NB4 (cell line): ENCODE measurements at places on chromosomes 7 and 10.

DNA sequence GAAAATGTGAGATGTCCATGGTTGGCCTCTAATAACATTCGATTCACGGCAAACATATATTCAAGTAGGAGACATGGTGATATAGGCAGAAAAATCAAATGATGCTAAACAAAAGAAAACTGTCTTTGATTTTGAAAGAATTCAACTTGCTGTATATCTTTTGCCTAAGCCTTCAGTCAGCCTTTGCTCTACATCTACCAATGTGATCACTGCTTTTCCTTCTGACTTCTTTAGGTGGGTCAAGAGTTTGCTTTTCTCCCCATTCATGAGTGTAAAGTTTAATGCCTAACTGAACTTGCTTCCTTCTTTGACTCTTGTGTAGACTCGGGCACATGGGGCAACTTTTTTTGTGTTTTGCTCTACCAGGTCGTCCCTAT lies 417 bp upstream of the HIF1AN start:
- DNase-seq = no peak

GRCh38 chr7:107697321-107698049 lies 36.9 kb downstream of the SLC26A4 start:
- DNase-seq = no peak

DNA sequence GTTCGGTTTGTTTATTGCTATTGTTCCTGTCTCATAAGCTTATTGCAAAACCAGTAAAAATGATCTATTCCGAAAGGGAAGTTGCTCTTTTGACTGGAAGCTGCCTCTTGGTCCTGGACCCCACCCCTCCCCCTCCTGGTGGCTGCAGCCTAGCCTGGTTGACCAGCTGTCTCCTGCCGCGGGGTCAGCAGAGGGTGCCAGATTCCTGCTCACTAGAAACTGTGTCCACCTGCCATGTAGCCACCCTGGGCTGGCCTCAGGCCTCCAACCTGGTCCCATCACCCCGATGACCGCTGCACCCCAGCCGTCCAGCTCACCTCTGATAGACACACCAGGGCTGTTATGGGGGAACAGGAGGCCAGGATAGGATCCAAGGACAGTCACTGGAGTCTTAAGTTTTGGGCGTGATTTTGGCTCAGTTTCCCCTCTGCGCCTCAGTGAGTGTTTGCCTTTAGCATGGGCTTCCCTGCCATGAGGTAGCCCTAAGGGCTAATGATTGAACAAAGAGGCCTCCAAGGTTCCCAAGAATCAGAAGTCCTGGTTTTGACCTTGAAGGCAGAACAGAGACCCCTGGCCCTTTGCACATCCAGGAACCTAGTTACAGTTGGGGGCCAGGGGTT lies 32.9 kb upstream of the SLF2 start:
- no peak for DNase-seq

DNA sequence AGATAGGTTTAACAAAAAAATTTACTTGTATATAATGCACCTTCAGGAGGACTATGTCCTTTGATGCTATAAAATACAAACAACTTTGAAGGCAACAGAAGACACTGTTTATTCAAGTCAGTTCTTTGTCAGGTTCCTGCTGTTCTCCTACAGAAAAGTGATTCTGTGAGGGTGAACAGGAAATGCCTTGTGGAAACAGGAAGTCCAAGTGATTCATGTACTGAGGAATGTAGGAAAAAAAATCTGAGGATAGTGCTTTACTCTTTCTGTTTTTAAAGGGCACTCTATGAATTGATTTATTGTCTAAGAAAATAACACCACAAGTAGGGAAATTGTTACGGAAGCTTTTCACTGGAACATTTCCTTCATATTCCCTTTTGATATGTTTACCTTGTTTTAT lies 171.9 kb downstream of the HDAC9 start:
- peak; percentile 15 for DNase-seq

GRCh38 chr10:99779335-99779734 lies 3.1 kb upstream of the ABCC2 start:
- DNase-seq = peak; percentile 79

DNA sequence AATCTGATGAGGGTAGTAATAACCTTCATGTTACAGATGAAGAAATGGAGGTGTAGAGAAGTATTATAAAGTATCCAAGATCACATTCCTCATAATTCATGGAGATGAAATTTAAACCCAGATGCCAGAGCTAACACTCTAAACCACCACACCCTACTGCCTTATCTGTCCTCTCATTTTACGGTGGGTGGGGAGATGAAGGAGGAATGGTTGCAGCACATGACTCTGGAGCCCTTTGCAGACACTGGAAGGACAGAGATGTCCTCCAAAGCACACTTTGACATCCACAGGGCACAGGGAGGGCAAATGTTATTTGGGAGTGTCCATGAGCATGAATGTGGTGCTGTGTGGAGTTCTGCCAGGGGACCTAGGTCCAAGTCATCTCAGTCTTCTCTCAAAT lies 1.1 kb downstream of the PLEKHS1 start:
- no peak for DNase-seq

DNA sequence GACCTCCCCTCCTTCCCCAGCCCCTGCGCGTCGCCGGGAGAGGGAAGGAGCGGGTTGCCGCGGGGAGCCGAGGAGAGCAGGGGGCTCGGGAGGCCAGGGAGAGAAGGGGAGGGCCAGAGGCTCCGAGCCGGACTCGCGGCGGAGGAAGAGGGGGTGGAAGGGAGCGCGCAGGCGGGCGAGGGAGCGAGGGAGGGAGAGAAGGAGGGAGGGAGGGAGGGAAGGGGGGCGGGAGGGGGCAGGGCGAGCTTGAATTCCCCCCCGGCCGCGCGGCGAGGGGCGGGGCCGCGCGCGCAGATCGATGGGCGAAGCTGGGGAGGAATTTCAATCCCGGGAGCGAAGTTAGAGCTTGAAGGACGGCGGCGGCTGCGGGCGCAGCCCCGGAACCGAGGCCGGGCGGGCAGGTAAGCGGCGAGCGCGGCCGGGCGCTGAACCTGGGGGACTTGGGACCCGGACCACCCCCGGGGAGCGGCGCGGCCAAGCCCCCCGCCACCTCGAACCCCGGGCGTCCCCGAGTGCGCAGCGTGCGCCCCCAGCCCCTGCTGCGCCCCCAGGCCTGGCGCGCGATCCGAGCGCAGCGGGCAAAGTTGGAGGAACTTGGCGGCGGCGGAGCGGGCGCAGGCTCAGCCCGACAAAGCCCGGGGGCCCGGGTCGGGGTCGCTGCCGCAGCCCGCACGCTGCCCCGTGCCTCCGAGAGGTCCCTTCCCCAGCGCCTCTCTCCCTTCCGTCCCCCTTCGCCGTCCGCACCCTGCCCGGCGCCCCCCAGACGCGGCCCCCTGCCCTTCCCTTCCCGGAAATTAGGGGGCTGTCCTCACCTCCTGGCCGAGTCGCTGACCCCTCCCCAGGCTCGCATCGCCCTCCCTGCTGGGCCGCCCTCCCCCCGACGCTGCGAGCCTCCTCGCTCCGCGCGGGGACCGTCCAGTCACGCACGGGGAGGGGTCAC lies at the start of gene ELFN1:
Gene ELFN1, plus strand, starts transcription at position 324 of the 940 bp plus-strand sequence. CDS start 74,320 bp downstream, outside the sequence.
- DNase-seq = peak; percentile 50

GRCh38 chr7:38870147-38870546 lies 38.8 kb downstream of the VPS41 start:
- DNase-seq = no peak

GRCh38 chr7:137755427-137755826 lies 91.3 kb downstream of the DGKI start:
- peak; percentile 99 for DNase-seq
